Activated CD8-positive, alpha-beta T cell treated with anti-CD3 and anti-CD28 coated beads for 36 hours (primary cell): ENCODE measurements at places on chromosomes 3 and 15.

GRCh38 chr3:172321035-172321434, 127.2 kb downstream of the GHSR start:
- no peak for DNase-seq

- DNase-seq = no peak
Observed at GRCh38 chr3:111594205-111594604, 941 bp downstream of the ZBED2 start.

GRCh38 chr15:57821826-57822225, 115.3 kb downstream of the POLR2M start:
- DNase-seq = no peak

GRCh38 chr3:134384963-134385362, 10.7 kb upstream of the AMOTL2 start:
- no peak for DNase-seq

DNA sequence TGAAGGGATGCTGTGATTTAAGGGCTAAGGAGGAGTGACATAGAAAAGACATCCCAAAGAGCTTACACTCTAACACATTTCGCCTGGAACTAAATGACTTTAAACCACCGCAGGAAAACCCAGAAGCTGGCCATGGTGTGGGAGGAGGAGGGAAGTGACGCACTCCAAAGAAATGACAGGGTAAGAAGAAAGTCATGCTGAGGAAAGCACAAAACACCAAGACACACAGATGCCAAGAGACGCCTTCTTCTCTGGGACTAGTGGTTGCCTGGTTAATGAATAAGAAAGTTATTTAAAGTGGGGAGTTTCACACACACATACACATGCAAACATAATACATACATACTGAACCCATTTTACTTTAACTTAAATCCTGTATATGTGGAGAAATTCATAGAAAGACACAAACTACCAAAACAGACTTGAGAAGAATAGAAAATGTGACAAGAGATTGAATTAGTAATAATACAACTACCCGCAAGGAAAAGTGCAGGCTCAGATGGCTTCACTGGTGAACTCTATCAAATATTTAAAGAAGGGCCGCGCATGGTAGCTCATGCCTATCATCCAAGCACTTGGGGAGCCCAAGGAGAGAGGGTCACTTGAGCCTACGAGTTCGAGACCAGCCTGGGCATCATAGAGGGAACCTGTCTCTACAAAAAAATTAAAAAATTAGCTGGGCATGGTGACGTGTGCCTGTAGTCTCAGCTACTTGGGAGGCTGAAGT, 125.5 kb downstream of the NSMCE3 start:
- no peak for DNase-seq

GRCh38 chr3:186418671-186419145, 56.7 kb upstream of the DGKG start:
- DNase-seq = no peak

DNA sequence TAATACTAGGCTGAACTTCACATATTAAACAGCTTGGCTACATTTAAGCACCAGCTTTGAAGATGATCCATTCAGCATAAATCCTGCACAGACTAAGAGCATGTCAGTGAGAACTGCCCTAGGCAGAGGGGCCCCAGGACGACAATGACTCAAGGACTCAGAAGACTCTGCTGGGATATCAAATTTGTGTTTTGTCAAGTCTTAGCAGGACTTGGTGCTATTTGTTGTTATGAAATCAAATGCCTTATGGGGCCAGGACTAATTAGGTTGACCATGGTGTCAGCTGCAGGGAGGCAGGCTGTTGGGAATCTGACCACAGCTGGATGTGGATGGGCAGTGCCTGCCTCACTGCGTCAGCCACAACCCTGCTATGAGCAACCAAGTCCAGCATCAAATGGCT, 91.8 kb downstream of the RYR3 start:
- no peak for DNase-seq

DNA sequence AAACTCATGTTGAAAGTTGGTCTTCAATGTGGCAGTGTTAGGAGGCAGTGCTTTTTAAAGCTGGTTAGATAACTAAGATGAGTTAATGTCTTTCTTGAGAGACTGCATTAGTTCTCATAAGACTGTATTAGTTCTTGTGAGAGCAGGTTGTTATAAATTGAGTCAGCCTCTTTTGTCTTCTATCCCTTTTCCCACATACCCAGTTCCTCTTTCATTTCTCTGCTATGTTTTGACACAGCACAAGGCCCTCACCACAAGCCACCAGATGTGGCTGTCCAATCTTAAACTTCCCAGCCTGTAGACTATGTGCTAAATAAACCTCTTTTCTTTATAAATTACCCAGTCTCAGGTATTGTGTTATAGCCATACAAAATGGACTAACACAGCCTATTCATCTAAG, 94.6 kb upstream of the SNTN start:
- no peak for DNase-seq

DNA sequence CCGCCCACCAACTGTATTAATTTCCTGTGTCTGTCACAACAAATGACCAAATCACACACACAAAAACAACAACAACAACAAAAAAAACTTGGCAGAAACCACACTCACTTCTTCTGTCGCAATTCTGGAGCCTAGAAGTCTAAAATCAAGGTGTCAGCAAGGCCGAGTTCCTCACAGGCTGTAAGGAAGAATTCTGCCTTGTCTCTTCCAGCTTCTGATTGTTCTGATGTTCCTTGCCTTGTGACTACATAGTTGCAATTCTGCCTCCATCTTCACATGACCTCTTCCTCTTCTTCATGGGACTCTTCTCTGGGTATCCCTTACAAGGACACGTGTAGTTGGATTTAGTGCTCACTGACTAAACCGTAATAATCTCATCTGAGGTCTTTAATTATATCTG, 61.4 kb downstream of the IL12A start:
- no peak for DNase-seq

GRCh38 chr3:153448151-153448829, 286.3 kb downstream of the RAP2B start:
- DNase-seq = no peak

DNA sequence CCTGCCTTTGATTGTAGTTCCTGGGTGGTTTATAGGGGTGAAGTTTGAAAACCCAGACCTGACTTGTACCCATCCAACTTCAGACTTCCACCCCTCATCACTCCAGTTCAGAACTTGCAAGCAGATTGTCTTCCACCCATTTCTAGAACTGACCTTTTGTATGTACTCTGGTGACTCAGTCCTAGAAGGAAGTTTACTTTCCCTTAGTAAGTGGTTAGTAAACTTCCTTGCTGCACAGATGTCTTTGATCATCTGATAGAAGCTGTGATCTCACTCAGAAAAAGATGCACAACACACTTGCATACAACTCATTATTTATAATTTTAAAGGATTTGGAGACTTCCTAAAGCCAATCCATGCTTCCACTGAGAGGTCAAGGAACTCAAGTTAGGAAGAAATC, 368.0 kb downstream of the MFSD1 start:
- DNase-seq = no peak

GRCh38 chr15:34223904-34224596, 766 bp upstream of the EMC4 start:
- DNase-seq = no peak

GRCh38 chr3:3578718-3579117, 220.5 kb upstream of the LRRN1 start:
- DNase-seq = no peak

DNA sequence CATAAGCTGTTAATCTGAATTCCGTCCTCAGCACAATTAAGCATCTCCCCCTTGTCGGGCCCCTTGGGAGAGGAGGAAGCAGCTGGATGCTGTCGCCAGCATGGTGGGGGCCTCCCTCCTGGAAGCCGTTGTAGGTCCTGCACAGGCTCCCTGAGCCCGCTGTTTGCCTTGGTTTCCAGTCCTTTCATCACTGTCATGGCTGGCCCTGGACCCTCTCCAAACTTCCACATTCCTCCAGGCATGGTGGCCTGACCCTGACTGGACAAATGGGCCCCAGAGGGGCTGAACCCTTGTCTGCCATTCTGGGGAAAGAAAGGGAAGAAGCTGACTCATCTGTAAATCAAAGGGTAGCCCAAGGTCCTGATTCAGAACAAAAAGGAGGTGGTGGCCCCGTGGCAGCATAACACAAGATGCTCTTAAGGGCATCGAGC, 300.5 kb upstream of the LRRFIP2 start:
- DNase-seq = no peak

- no peak for DNase-seq
Observed at GRCh38 chr3:185208823-185209222, 45.0 kb downstream of the EHHADH start.

DNA sequence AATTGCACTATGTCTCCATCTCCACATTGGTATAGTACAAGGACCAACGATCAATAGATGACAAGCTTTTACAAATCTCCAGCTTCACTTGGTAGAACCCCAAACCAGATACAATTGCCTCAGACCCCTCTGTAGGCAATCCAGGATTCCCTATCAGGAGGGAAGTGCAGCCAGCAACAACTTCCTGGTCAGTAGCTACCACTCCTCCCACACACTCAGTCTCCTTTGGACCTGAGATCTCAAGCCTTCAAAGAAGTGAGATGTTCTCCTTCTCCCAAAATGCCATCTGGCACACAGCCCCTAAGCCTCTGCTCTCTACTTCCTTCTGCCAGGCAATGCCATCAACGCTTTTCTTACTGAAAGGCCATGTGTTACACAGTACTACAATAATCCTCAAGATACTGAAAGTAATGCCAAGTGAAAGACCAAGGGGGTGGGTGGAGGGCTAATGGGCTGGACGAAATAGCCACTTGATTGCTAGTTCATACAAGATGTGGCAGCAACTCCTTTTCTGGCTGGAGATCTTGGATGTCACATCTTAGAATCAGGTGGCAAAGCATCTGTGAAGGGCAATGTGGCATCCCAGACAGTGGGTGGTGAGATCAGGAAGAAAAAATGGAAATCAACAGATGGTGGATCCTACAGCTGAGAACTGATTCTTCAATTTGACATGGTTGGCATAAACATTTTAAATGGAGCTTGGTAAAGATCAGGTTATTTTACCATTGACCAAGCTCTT, 75.3 kb upstream of the ACP3 start:
- DNase-seq = no peak

- DNase-seq = no peak
Observed at GRCh38 chr3:102398176-102398575, 36.6 kb upstream of the ZPLD1 start.

DNA sequence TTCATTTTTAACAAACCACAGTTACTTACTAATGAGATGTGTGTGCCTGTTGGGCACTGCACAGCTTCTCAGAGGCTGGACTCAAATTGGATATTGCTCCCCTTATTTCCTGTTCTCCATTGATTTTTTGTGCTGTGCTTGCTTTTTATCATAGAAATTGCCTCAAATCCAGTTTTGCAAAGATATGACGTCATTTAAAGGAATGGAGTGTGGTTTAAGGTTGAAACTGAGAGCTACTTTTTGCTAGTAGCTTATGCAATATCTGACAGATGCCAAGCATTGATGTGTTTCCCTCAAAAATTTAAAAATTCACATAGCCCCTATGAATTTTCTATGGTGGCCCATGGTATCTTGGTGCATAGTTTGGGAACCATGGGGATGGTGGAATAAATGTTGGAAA, 67.7 kb upstream of the ROPN1 start:
- DNase-seq = no peak

GRCh38 chr3:25520926-25521559, 93.0 kb downstream of the RARB start:
- DNase-seq = no peak

GRCh38 chr15:81504170-81504905, 130.3 kb upstream of the TMC3 start:
- no peak for DNase-seq
